ENCODE measurements at places on chromosomes 5 and 9.
A peak's percentile ranks its signal among the peaks of the same experiment; 100 is the strongest.

DNA sequence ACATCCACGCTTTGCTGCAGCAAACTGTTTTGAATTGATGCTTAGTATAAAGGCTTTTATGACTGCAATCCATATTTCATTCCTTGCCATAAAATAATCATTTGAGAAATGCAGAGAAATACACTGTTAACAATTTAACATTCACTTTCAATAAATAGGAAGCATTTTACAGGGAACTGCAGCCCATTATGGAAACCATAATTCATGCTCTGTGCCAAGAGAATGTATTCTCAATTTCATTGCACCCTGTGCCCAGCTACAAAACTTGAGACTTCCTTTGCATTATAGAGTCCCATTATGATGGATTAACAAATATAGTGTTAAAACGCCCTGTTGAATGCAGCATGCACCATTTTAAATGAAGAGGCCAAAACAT, 134.0 kb downstream of the MED10 start:
- DNase-seq, result no peak

DNA sequence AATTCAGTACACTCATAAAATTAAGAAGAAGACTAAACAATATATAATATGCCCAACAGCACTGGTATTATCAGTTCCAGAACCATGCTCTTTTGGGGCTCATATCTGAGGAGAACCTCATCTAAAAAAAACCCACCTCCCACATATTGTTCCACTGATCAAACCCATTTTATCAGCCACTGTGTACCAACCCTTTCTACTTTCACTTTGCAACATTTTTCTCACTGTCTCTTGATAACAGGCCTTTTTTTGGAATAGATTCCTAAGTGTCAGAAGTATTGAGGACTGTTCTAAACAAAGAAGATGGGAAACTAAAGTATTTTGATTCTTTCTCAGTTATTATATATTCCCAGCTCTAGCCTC, 173.2 kb downstream of the GABRB2 start:
- no peak for DNase-seq

GRCh38 chr5:72503888-72504491, 3.2 kb downstream of the ZNF366 start:
- DNase-seq, result peak; percentile 48

- no peak for DNase-seq
Measured at GRCh38 chr5:123208668-123209501, 119.8 kb downstream of the PRDM6 start.

GRCh38 chr5:173640156-173640804, 23.8 kb upstream of the BOD1 start:
- DNase-seq, result no peak

DNA sequence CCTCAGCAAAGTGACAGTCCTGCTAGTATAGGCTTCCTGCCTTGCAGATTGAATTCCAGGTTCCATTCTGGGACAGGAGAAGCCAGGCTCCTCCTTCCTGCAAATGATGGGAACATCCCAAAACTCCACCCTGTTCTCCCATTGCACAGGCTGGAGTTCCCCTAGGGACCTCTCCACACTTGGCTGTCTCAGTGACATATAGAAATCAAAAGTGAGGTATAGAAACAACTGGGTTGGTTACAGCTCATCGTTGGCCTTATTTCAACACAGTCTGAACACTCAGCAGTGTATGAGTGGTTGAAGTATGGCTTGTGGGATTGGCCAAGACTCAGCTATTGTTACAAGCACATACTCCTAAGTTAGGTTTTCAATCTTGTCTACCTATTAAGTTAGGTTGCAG, 157.8 kb upstream of the FTMT start:
- DNase-seq, result no peak

DNA sequence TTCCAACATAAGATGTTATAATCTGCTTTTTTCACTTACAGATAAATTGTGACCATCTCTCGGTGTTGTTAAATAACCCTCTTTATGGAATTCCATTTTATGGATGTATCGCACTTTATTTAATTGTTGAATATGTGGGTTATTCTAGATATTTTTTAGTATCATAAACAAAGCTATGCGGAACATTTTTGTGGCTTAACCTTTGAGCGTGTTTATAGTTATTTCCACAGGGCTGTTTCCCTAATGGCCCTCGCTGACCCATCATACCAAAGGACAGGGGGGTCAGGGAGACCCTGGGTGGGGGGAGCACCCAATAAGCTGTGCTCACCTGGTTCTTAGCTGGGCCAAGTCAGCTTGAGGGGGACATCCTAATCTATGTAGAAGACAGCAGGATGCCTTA, 65.3 kb downstream of the NDST1 start:
- no peak for DNase-seq

GRCh38 chr5:168654211-168654721, 75.1 kb upstream of the PANK3 start:
- peak; percentile 14 for DNase-seq

DNA sequence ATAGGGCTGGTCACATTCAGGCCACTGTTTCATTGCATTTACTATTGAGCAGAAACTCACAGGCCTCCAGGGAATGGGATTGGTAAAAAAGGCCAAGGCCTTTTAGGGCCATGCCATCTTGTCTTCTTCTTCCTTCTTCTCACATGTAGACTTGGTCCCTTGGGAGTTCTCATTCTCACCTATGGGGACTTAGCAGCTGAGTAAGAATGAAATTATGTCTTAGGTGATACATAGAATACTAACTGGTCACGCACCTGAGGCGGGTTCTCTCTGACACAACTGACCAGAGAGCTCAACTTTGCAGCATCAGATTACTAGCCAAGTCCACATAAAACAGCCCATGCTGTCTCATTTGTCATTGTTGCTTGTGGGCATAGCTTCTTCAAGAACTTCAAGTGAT, 641.8 kb downstream of the EFNA5 start:
- DNase-seq, result no peak

GRCh38 chr5:9380109-9380508, 165.8 kb downstream of the SEMA5A start:
- no peak for DNase-seq
